Activated CD4-positive, alpha-beta memory T cell treated with anti-CD3 and anti-CD28 coated beads, Interleukin-2, amount 10 ng/mL, durations not matched to agents 7 days and 5 days (primary cell): ENCODE measurements at places on chromosomes 2 and 18. TPM values are rescaled to one million over a fixed set of nuclear protein-coding genes. Genes with fewer than 3 reads are reported as not detected.

The POTEC gene
- not detected for total RNA-seq

The KCMF1 gene
- total RNA-seq, result 87.0 TPM

The MOGAT1 gene
- total RNA-seq, result not detected

The ICA1L gene
- total RNA-seq, result 5.6 TPM

The AAMP gene
- 46.8 TPM for total RNA-seq

The CACNB4 gene
- 0.30 TPM for total RNA-seq

- H3K27me3 ChIP-seq, result peaks cover 10% of the 10 kb centered on the region
- no peak for DNase-seq
- peaks cover 25% of the 10 kb centered on the region for H3K4me1 ChIP-seq
- H3K27ac ChIP-seq, result no peak overlapping the region
- H3K36me3 ChIP-seq, result no peaks in the 10 kb centered on the region
These were observed 9.4 kb upstream of the MOB1A start for GRCh38 chr2:74188018-74188601.

GRCh38 chr2:241217320-241218031 is 29.0 kb downstream of the ANO7 start:
- no peaks in the 10 kb centered on the region for H3K36me3 ChIP-seq
- no peak overlapping the region for H3K27ac ChIP-seq
- H3K4me1 ChIP-seq, result peaks cover 13% of the 10 kb centered on the region
- DNase-seq, result no peak
- peak overlapping the region; percentile 58 for H3K4me3 ChIP-seq
- peaks cover 25% of the 10 kb centered on the region for H3K27me3 ChIP-seq

GRCh38 chr2:46632349-46632748 is 153.0 kb downstream of the TMEM247 start:
- DNase-seq, result no peak
- peaks cover 9% of the 10 kb centered on the region for H3K4me1 ChIP-seq
- no peak overlapping the region for H3K27ac ChIP-seq

- H3K4me3 ChIP-seq, result no peak overlapping the region
- H3K27ac ChIP-seq, result no peak overlapping the region
- no peaks in the 10 kb centered on the region for H3K36me3 ChIP-seq
- no peaks in the 10 kb centered on the region for H3K27me3 ChIP-seq
These were observed 155.0 kb upstream of the HNMT start for GRCh38 chr2:137809252-137809651.

- DNase-seq, result no peak
- H3K27me3 ChIP-seq, result no peaks in the 10 kb centered on the region
- H3K27ac ChIP-seq, result no peak overlapping the region
These were observed 117.0 kb downstream of the STK39 start for GRCh38 chr2:168130346-168130745.

GRCh38 chr18:12391487-12392165 is 14.6 kb upstream of the AFG3L2 start:
- peak; percentile 59 for DNase-seq
- H3K27me3 ChIP-seq, result peaks cover 5% of the 10 kb centered on the region
- H3K27ac ChIP-seq, result no peak overlapping the region
- no peaks in the 10 kb centered on the region for H3K4me1 ChIP-seq
- no peaks in the 10 kb centered on the region for H3K36me3 ChIP-seq

DNA sequence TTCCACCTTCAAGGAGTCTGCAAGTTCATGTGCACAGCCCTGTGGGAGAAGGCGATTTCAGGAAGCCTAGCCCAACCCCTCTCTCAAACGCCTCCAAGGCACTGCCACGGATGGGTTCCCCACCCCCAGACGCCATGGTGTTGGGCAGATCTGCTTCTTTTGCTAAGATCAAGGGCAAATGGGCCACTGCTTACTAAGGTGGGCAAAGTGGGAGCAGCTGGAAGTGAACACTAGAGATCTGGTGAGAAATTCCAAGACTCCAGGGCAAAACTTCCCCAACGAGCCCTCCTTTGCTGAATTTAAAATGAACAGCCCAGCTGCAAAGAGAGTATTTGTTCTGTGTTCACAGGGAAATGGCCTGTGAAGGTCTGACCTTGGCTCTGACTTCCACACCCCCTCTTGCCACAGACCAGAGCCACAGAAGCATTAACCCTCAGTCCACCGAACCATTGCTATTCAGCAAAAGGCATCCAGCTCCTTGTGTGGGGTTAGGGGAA is 45.1 kb upstream of the ZBTB7C start:
- H3K27ac ChIP-seq, result no peak overlapping the region
- DNase-seq, result no peak
- peaks cover 24% of the 10 kb centered on the region for H3K4me1 ChIP-seq
- H3K4me3 ChIP-seq, result no peak overlapping the region

- no peak overlapping the region for H3K27ac ChIP-seq
- no peaks in the 10 kb centered on the region for H3K36me3 ChIP-seq
- DNase-seq, result no peak
- no peak overlapping the region for H3K4me3 ChIP-seq
- H3K27me3 ChIP-seq, result no peaks in the 10 kb centered on the region
These were observed 314.5 kb upstream of the CHAC2 start for GRCh38 chr2:53452957-53453748.

GRCh38 chr2:120749506-120750431 is 14.1 kb downstream of the GLI2 start:
- no peak overlapping the region for H3K27ac ChIP-seq
- H3K4me1 ChIP-seq, result no peaks in the 10 kb centered on the region
- DNase-seq, result peak; percentile 9
- H3K36me3 ChIP-seq, result no peaks in the 10 kb centered on the region
- peaks cover 19% of the 10 kb centered on the region for H3K27me3 ChIP-seq

- H3K27me3 ChIP-seq, result no peaks in the 10 kb centered on the region
- H3K27ac ChIP-seq, result no peak overlapping the region
These were observed 308.0 kb downstream of the AFF3 start for GRCh38 chr2:99834426-99834825.

DNA sequence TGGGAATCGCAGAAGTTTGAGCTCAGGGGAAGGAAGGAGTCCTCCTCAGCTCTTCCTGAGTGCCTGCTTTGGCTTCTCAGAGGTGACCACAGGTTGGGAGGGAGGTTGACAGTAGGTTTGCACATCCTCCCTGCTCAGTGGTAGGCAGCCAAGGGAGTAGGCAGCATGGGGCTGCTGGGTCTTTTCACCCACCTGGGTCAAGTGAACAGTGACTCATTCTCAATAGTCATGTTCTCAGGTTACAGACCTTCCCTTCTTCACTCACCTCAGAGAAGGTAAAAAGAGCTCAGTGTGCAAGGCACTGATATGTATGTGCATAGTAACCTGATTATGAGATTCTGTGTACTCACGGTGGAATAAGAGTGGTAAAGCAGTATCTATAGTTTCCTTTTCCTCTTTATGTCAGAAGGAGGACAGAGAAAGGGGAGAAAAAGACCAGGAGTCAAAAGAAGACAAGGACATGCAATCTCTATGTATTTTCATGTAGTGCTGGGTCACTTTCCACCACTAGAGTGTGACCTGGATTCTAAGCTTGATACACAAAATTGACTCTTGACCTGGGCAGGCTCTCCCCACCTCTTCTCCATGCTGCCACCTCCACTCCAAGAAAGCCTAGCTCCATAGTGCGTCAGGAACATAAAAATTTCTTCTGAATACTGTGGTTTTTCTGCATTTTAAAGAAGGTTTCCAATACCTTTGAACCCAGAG is 36.5 kb upstream of the ASNSD1 start:
- H3K4me1 ChIP-seq, result peaks cover 7% of the 10 kb centered on the region
- no peak overlapping the region for H3K4me3 ChIP-seq
- no peak overlapping the region for H3K27ac ChIP-seq
- no peak for DNase-seq

DNA sequence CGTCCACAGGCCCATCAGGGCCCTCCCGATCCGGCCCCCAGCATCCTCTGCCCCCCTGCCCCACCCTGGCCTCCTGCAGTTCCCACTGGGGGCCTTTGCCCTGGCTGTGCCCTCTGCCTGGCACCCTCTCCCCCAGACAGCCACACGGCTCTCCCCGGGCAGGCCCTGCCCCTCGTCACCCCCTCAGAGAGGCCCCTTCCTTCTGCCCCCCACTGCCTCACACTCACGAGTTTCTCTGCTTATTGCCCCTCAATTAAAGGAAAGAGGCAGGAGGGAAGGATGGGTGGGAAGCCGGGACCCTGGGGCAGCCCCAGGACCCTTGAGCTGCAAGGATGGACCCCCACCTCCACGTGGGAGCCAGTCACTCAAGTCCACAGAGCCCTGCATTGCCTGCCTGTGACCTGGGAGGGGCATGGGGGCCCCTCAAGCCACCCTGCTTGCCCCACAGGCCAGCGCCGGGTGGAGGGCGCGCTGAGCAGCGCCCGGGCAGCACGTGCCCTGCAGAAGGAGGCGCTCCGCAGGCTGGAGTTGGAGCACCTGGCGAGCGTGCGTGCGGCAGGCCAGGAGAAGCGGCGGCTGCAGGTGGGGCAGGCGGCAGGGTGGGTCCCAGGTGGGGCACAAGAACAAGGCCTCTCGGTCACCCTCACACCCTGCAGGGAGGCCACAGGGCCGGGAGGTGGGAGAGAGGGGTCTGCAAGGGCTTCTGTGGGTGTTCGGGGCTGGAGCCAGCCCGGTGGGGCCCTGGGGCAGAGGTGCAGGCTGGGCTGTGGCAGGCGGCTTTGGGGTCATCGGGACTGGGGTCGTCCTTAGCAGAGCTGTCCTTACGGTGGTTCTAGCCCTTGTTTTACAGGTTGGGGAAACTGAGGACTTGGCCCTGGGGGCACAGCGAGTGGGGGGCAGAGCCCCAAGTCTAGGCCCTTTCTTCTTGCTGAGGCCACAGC is 30.5 kb upstream of the SNED1 start:
- DNase-seq, result no peak
- H3K4me1 ChIP-seq, result peaks cover 3% of the 10 kb centered on the region
- no peak overlapping the region for H3K4me3 ChIP-seq
- H3K27ac ChIP-seq, result no peak overlapping the region

DNA sequence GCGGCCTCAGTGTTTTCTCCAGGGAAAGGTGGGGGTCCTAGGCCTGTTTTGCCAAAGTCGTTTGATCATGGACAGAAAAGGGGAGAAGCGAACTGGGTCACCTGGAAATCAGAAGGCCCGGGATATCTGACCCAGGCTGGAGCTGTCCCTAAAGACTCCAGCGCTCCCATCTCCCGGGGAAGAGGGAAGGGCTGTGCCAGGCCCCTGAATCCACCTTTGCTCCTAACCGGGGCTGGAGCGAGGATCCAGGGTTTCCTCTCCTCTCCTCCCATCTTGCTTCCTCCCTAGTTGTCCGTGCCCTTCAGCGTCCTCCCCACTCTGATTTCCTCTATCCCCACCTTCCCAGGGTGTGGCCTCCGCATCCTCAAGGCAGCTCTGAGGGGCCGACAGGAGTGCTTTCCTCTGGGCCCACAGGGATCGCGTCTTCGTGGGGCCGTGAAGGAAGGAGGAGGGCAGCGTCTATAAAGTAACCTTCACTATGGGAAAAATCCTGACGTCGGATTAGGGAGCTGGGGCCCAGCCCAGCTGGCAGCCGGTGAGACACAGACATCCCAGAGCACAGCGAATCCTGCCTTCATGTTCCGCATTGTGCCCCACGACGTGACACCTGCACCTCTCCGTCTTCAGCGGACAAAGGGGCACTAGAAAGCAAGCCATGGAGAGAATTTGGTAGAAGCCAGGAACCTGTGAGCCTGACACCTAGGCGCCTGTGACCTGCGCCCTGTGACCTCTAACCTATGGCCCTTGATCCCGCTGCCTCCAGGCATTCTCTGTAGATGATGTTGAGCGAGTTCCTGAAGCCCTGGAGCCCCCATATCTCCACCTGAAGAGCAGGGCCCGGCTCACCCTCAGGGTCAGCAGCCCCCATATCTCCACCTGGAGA is 212.7 kb upstream of the SALL3 start:
- H3K4me3 ChIP-seq, result no peak overlapping the region
- H3K27ac ChIP-seq, result no peak overlapping the region
- DNase-seq, result no peak

DNA sequence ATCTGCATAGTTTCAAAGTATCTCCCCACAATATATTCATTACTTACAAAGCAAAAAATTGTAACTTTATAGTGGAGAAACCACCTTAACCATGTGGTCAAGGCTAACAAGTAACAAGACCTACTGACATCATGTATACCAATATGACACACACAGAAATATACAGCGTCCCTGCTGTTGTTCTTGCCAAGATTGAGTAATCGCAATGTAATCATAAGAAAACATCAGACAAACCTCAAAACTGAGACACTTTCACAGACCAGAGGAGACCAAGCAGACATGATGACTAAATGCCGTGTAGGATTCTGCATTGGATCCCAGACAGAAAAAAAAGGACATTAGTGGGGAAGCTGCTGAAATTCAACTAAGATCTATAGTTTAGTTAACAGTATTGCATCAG is 123.0 kb downstream of the ACAA2 start:
- DNase-seq, result no peak
- no peak overlapping the region for H3K27ac ChIP-seq
- H3K27me3 ChIP-seq, result peaks cover 7% of the 10 kb centered on the region
- H3K4me1 ChIP-seq, result peaks cover 14% of the 10 kb centered on the region

DNA sequence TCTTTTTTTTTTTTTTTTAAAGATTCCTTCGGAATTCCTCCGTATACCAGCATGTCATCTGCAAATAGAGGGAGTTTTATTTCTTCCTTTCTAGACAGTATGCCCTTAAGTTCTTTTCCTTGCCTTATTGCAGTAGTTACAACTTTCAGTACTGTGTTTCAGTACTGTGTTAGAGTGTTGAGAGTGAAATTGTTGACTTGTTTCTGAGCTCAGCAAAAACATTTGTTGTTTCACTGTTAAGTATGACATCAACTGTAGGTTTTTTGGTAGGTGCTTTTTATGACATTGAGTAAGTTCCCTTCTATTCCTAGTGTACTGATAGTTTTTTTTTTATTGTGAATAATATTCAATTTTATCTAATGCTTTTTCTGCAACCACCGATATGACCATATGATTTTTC is 43.9 kb downstream of the ACVR2A start:
- H3K27ac ChIP-seq, result no peak overlapping the region
- no peaks in the 10 kb centered on the region for H3K27me3 ChIP-seq
- H3K4me1 ChIP-seq, result peaks cover 14% of the 10 kb centered on the region
- H3K4me3 ChIP-seq, result no peak overlapping the region
- H3K36me3 ChIP-seq, result no peaks in the 10 kb centered on the region

- H3K4me3 ChIP-seq, result no peak overlapping the region
- no peaks in the 10 kb centered on the region for H3K36me3 ChIP-seq
- no peaks in the 10 kb centered on the region for H3K4me1 ChIP-seq
- H3K27me3 ChIP-seq, result no peaks in the 10 kb centered on the region
- DNase-seq, result no peak
- no peak overlapping the region for H3K27ac ChIP-seq
These were observed 357.0 kb downstream of the TSN start for GRCh38 chr2:122112216-122113005.

- DNase-seq, result peak; percentile 8
- H3K27me3 ChIP-seq, result no peaks in the 10 kb centered on the region
- no peak overlapping the region for H3K27ac ChIP-seq
These were observed 463.9 kb upstream of the HS6ST1 start for GRCh38 chr2:128782411-128783192.

GRCh38 chr18:55748227-55748738 is 160.3 kb upstream of the TCF4 start:
- H3K4me1 ChIP-seq, result no peaks in the 10 kb centered on the region
- H3K36me3 ChIP-seq, result no peaks in the 10 kb centered on the region
- H3K4me3 ChIP-seq, result no peak overlapping the region
- H3K27me3 ChIP-seq, result no peaks in the 10 kb centered on the region
- DNase-seq, result no peak
- no peak overlapping the region for H3K27ac ChIP-seq

- no peak for DNase-seq
- peaks cover 14% of the 10 kb centered on the region for H3K27me3 ChIP-seq
- no peak overlapping the region for H3K27ac ChIP-seq
These were observed 30.6 kb downstream of the SOWAHC start for GRCh38 chr2:109644571-109645275.

GRCh38 chr18:24538414-24539264 is 78.2 kb downstream of the HRH4 start:
- no peak for DNase-seq
- H3K4me1 ChIP-seq, result no peaks in the 10 kb centered on the region
- H3K27ac ChIP-seq, result no peak overlapping the region
- H3K27me3 ChIP-seq, result peaks cover 32% of the 10 kb centered on the region
- H3K36me3 ChIP-seq, result no peaks in the 10 kb centered on the region
